ENCODE measurements at places on chromosomes 6 and 20.

DNA sequence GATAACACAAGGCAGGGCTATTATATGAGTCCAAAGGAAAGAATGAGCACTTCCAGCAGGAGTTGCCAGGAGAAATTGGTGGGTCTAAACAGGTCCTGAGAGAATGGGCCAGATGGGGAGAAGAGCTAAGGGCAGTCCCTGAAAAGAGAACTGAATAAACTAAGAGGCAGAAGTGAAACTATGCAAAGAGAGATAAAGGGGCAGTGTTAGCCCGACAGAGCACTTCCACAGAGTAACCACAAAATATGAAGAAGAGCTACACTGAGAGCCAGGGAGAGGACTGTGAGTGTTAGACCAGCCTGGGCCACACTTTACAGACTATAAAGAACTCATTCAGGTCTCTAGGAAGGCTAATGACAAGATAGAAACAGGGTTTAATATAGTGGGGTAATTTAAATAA is 43.8 kb downstream of the RALGAPA2 start:
- no peak for DNase-seq

- DNase-seq = no peak
These were observed 72.4 kb upstream of the BACH2 start for GRCh38 chr6:90369024-90369519.

GRCh38 chr6:34508425-34508824 is 42.5 kb downstream of the PACSIN1 start:
- no peak for DNase-seq

GRCh38 chr6:170130771-170131241 is 160.1 kb downstream of the DLL1 start:
- no peak for DNase-seq

DNA sequence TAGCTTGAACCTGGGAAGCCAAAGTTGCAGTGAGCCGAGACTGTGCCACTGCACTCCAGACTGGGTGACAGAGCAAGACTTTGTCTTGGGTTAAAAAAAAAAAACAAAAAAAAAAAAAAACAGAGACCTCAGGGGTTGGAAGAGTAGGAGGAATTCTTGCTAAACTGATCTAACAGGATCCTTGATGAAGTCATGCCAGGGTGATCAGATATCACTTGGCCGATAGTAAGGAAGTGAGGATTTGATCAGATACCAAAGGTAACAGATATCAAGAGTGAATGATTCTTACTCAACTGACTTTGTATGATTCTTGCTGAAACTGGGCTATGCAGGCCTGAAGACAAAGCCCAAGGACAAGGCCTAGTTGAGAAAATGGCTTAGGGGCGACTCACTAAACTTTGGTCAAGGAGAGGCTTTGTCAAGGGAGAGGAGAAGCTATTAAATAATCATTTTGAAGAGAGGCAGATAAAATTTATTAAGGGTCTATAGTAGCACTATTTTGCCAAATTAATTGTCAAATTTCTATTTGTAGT is 624.7 kb downstream of the UTRN start:
- no peak for DNase-seq

GRCh38 chr6:143901885-143902750 is 37.8 kb downstream of the ZC2HC1B start:
- DNase-seq = no peak

DNA sequence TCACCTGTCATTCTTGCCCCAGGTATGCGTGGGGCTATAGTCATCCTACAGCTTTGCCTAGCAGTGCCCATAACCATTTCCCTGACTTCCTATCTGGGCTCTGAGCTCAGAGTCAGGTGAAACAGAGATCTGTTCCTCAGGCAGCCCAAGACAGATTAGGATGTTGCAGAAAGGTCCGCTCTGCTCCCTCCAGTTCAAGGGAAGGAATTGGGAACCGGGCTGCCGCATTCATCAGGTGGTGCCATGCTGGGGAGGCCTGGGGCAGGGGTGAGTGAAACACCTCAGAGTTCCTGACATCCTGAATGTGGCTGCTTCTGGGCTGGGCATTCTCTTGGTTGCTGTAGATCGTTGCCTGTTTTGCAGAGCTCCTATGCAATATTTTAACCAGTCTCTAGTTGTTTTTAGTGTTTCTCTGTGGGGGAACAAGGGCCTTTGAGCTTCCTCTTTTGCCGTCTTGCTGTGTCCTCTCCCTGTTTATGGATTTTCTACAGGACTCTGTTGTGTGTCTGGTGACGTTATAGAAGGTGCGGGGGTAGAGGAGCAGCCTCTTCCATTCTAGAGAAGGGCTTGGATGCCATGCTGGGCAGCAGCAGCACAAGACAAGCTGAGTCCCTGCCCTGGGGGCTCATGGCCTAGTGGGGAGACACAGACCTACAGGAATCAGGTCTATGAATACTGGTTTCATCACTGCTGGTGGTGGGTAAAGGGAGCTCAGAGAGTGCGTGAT is 9.2 kb downstream of the ENTPD6 start:
- DNase-seq = no peak

DNA sequence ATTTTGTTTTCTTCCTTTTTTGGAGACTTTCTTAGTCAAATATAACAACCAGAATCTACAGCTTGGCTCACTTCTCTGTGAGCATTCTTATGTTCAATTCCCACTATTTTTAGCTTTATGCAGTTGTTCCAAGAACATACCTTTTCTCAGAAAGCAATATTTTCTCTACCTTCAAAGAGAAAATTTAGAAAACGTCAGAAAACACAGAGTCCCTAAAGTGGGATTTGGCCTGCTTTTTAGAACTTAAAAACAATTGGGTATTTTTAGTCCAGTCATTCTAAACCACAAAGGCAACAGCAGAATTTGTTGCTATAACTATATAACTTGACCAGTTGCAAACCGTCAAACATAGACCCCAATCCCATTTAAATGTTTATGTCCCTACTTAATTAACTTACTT is 133.1 kb downstream of the MOXD1 start:
- DNase-seq = no peak
